Frontal cortex (tissue), 4 donors: ENCODE measurements at places on chromosomes 16 and 17. TPM values are rescaled to one million over a fixed set of nuclear protein-coding genes. Genes with fewer than 3 reads are reported as not detected.

- DNase-seq = peak; percentile 40
These were observed 74.7 kb upstream of the CIBAR2 start for GRCh38 chr16:85187002-85187401.

Gene CRYM
- total RNA-seq = 87.2 TPM

Gene WNK4
- 0.41 TPM for total RNA-seq

DNA sequence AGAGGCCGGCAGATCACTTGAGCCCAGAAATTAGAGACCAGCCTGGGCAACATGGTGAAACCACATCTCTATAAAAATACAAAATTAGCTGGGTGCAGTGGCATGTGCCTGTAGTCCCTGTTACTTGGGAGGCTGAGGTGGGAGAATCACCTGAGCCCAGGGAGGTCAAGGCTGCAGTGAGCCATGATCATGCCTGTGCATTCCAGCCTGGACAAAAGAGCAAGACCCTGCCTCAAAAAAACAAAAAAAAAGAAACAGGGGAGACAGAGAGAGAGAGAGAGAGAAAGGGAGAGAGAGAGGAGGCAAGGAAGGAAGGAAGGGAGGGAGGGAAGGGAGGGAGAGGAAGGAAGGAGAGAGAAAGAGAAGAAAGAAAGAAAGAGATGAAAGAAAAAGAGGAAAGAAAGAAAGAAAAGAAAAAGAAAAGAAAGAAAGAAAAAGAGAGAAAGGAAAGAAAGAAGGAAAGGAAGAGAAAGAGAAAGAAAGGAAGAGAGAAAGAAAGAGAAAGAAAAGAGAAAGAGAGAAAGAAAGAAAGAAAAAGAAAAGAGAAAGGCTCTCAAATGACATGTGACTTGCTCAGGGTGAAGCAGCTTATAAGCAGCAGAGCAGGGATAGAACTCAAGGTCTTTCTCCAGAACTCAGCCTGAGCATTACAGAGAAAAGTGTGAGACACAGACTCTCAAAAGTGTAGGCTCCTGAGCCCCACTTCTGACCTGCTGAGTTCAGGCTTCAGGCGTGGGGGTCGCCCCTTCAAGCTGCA, 15.5 kb downstream of the CX3CL1 start:
- no peak for DNase-seq

DNA sequence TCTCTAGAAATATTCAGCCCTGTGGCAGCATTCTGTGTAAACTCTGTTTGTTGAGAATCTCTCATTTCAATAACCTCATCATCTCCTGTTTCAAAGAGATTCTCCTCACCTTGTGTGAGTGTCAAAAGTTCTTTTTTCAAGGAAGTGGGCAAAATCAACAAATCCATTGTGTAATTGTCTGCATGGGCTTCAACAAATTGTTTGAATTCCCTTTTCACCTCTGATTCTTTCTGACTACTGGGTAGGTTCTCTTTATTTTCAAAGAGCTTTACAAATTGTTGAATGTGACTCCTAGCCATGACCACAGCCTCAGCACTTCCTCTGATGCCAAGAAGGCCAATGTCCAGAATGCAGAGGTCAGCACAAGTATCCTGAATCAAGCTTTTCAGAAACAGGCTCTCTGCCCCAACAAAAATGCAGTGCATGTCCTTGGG, 48.0 kb downstream of the N4BP1 start:
- DNase-seq = no peak

- DNase-seq = no peak
These were observed 9.7 kb upstream of the PIK3R5 start for GRCh38 chr17:8975091-8975725.

DNA sequence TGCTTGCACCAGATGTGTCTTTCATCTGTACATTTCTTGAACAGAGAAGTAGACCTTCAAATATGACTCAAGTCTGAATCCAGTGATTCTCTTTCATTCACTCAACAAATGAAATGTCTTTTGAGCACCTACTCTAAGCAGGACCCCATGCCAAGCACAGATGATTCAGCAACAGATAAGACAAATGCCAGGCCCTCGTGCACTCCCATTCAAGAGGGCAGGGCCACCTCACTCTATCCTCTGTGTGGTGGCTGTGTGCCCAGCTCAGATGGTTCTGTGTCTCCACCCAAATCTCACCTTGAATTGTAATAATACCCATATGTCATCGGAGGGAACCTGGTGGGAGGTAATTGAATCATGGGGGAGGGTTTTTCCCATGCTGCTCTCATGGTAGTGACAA, 74.1 kb upstream of the NKD1 start:
- DNase-seq = no peak

DNA sequence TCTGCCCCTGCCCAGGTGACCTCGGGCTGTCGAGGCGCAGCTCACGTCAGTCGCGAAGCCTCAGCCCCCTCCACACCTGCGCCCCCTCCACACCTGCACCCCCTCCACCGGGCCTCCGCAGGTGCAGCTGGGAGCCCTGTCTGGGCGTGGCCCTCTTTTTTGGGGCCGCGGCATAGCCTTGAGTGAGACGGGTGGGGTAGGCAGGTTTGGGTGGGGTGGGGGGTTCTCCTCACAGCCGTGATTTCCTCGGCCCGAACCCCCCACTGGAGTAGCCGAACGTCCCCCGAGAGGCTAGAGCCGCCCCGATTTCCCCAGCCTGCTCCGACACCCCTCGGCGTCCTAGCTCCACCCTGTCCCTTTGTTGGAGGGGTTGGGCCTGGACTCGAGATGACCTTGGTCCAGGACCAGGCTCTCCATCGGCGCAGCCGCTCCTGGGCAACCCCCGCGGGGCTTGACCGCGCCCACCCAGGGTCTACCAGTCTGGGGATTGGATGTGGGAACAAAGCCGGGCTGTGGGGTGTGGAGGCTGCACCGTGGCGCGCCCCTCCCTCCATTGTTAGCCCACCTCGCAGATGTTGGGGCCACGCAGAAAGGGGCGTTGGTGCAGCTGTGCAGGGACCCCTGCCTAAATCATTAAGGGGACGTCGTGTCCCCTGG, 626 bp downstream of the TUBB3 start:
- DNase-seq = peak; percentile 35

- no peak for DNase-seq
These were observed 597.4 kb downstream of the MAF start for GRCh38 chr16:79003026-79003609.
